ENCODE measurements at places on chromosomes 4 and X.

DNA sequence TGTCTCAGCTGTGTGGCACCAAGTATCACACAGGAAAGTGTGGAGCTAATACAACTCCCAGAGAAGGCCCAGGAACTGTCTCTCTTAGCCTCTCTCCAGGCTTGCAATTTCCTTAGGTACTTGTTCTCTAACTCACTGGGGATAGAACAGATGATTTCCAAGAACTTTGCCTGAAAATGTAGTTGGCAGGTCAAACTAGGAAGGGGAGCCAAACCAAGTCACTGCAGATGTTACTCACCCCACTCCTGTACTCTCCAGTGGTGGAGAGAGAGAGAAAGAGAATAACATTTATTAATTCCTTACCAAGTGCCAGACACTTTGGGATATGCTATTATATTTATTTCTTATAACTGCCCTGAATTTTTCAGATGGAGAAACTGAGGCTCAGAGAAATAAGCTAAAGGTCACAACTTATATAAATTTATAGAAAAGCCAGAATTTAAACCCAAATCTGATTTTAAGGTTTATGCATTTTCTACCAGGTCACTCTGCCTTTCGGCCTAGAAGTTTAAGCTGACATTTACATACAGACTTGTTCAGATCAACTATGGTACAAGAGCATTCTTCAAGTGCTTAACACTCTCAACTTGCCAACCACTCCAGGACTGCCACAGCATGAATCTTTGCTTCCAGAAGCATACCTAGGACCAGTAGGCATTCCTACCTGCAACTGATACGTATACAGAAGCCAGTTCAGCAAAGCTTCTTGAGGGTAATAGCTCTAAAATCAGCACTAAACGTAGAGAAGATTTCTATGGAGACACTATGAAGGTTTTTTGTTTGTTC is 248.6 kb upstream of the ETNPPL start:
- no peak for DNase-seq

DNA sequence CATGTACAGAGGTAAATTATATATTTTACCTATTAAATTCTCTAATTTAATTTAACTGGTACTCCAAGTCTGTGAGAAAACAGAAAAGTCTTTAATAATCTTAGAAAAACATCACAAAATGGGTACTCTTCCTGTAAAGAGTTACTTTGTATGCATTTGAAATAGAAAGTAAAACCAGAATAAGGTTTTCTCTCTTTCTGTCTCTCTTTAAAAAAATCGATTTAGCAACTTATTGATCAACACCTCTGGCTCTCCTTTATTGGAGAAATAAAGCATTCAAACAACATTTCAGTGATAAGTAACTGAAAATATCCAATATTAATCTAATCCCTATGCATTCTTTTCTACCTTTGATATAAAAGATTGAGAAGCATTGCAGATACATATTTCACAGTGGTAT is 27.4 kb downstream of the ATOH1 start:
- no peak for DNase-seq

GRCh38 chr4:24042094-24042493 is 152.2 kb upstream of the PPARGC1A start:
- no peak for DNase-seq

- DNase-seq = no peak
These were observed 47.2 kb downstream of the UGT2B11 start for GRCh38 chr4:69167300-69167699.

DNA sequence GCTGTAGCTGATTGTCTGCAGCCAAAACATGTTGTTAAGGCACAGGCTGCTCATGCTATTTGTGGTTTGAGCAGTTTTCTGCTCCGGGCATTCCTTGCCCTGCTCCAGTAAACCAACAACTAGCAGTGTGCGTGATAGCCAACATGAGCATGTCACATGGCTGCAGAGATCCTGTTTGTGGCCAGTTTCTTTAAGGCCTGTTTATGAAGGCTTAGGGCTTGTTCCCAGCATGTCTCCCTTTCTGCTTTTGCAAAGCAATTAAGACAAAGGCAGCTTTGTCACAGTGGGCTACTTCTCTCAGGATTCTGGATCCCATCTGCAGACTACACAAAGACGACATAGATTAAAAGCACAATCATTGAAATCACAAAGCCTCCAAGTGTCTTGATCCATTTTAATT is 160.5 kb downstream of the ZNF518B start:
- DNase-seq = no peak

GRCh38 chr4:23931489-23931830 is 41.6 kb upstream of the PPARGC1A start:
- no peak for DNase-seq

DNA sequence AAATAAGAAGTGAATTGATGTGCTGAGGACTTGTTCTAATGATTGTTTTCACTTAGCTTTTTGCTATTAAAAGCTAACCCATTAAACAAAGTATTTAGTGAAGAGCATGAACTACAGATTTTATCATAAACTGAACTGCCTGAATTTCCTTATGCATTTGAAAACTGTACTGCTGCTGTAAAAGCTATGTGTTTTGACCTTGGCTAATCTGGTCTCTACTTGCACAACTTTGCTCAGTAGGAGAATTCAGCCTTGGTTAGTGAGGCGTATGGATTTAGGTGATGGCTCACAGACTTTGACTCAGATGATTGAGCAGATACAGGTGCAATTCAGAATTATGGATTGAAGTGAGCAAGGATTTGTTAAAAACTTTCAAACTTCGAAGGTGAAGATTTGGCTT is 38.7 kb upstream of the FAT1 start:
- no peak for DNase-seq

GRCh38 chr4:186151499-186151898 is 39.9 kb upstream of the CYP4V2 start:
- DNase-seq = no peak

DNA sequence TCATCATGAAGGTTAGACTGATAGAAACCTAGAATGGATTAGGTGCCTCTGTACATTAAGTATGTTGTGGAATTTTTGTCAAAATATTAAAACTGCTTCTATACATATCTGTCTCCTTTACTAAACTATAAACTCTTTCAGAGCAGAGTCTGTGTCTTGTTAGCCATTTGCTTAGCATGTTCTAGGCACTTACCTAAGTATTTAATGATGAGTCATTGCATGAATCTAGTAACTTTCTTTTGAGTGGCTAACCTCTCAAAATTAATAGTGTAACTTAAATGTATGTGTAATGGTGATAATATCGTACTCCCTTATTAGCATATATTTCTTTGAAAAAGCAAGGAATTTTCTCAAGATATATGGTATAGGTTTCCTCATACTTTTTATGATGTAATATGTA is 57.8 kb downstream of the RAP1GDS1 start:
- no peak for DNase-seq

- DNase-seq = no peak
These were observed 476.2 kb downstream of the PPARGC1A start for GRCh38 chr4:23413631-23414030.

DNA sequence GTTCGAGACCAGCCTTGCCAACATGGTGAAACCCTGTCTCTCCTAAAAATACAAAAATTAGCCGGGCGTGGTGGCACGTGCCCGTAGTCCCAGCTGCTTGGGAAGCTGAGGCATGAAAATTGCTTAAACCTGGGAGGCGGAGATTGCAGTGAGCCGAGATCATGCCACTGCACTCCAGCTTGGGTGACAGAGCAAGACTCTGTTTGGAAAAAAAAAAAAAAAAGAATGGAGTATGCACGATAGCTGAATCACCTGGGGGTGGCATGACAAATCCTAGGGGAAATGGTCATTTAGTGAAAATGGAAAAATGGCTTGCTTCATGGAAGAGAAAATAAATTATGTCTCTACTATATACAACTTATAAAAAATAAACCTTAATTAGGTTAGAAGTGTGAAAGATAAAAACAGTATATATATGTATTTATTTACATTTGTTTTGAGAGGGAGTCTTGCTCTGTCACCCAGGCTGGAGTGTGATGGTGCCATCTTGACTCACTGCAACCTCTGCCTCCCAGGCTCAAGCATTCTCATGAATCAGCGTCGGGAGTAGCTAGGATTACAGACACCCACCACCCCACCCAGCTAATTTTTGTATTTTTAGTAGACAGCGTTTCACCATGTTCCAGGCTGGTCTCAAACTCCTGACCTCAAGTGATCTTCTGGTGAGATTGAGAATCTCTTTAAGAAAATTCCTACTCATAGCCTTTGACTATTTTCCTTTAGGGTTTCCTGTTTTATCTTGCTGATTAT is 19.3 kb upstream of the ING2 start:
- DNase-seq = no peak

DNA sequence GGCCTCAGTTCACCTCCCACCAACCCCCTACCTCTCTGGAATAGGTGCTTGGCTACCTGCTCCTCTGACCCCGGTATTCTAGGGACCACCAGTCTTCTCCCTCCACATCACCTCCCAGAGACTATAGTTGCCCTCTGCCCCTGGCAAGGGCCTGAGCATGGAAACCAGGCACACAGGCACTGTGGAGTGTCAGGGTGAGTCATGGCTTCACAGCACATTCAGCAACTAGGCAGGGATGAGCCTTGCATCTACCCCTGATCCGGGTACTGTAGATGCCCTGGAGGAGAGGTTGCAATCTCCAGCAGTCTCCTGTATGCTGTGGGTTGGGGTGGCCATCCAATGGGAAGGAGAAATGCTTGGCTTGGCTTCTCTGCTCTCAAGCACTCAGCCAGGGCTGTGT is 472.7 kb downstream of the IDS start:
- no peak for DNase-seq

DNA sequence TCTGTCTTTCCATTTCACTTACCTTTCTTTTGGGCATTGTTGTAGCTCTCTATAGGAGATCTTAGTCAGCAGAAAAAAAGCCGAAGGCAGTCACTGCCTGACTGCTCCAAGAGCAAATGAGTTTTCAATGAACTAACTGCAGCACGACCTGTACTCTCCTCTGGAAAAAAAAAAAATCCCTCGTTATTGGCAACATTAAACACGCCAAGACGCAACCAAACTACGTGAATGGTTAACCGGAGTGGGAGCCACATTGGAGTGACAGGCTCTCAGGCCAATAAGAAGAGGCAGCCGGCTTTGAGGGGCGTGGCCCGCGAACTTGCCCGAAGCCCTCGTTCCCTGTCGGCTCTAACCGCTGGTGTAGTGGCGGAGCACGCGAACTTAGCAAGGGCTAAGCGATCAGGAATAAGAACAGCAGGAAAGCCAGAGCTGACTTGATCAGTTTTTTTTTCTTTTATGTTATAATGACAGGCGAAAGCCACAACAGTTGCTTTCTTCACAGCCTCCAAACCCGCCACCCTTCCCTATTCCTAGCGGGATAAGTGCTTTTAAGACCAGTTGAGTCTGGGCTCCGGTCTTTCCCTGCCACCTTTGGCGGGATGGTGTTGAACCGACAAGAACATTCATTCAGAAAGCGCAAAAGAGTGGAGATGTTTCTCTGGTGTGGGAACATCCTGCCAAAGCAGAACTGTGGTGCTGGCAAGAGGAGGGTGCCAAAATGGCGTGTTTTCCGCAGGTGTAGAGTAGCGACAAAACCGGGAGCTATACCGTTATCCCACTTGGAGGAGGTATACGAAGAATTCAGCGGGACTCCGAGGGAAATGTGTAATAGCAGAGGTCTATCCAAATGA is 80.0 kb downstream of the HMGN5 start:
- peak; percentile 93 for DNase-seq

DNA sequence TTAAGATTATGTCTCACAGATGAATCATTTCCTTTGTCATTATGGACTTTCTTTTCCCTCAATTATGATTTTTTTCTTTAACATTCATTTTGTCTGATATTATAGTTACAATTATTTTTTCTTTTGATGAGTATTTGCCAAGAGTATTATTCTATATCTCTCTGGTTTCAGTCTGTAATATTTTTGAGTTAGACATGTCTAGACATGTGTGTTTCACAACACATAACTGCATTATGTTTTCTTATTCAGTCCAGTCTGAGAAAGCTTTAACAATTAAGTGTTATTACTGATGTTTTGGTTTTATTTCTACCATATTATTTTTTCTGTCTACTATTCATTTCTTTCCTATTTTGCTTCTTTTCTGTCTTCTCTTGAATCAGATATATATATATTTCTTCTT is 108.3 kb upstream of the MID1IP1 start:
- no peak for DNase-seq

DNA sequence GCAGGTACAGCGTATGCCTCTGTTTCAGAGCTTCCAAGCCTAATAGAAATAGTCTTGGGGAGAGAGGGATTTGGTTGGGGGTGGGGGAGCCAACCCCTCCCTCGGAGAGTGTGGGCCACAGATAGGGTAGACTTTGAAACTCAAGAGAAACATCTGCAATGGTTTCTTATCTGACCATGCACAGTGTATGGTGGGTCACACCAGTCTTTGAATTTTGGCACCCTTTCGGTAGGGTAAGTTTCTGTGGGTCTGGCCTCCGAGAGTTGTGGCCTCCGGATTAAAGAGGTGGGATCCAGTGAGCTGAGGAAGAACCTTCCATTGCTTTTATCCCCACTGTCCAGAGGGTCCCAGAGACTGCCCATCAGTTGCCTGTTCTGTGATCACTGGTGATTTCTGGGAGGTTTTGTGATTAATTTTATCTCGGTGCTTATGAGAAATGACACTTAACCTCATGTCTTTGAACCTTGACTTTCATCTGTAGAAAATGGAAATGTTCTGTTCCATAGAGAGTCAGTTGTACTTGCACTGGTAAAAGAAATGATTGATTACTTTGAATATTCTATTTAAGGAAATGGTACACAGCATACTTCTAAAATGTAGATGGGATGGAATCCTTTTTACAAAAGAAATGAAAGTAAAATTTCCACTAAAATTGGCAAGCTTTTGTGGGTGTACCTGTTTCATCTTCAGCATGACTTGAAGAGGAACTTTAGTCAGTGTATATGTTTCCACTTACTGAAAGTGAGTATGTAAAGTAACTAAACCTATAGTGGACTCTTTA is 62.7 kb downstream of the TMEM131L start:
- DNase-seq = no peak

- DNase-seq = no peak
These were observed 248.9 kb downstream of the SCFD2 start for GRCh38 chr4:53116954-53117353.

- no peak for DNase-seq
These were observed 49.4 kb downstream of the USP38 start for GRCh38 chr4:143234153-143234552.
